Caudate nucleus (tissue), 63 donors: ENCODE measurements at places on chromosomes 1 and 21.

DNA sequence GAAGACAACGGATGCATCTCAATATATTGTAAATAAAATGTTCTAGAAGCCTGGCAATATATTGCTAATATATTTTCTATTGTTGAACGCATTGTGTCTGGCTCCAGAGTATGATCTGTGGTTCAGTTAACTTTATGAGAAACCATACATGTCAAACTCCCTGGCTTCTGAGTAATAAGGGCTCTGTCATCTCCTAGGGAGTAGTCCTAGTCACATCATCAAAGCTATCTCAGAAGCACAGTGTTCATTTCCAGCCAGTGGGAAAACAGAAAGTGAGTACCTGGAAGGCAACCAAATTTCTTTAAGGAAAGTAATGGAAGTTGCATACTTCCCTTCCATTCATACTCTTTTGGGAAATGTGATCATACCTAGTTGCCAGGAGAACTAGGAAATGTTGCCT lies 27.0 kb upstream of the ST6GALNAC5 start:
- no peak for DNase-seq

GRCh38 chr1:46798810-46799209 lies at the start of gene CYP4B1:
Gene CYP4B1, plus strand, starts transcription at chr1:46799046. Its CDS starts 36 bp downstream, at chr1:46799082.
- DNase-seq = no peak

GRCh38 chr1:233211595-233211994 lies 83.9 kb downstream of the PCNX2 start:
- no peak for DNase-seq

GRCh38 chr1:113325022-113325421 lies 65.3 kb upstream of the MAGI3 start:
- no peak for DNase-seq

- DNase-seq = no peak
These were observed 537.6 kb downstream of the MATN1 start for GRCh38 chr1:30185809-30186208.

GRCh38 chr1:115052454-115053083 lies 22.9 kb downstream of the TSHB start:
- DNase-seq = no peak

GRCh38 chr1:216207154-216207553 lies 216.1 kb downstream of the USH2A start:
- no peak for DNase-seq

DNA sequence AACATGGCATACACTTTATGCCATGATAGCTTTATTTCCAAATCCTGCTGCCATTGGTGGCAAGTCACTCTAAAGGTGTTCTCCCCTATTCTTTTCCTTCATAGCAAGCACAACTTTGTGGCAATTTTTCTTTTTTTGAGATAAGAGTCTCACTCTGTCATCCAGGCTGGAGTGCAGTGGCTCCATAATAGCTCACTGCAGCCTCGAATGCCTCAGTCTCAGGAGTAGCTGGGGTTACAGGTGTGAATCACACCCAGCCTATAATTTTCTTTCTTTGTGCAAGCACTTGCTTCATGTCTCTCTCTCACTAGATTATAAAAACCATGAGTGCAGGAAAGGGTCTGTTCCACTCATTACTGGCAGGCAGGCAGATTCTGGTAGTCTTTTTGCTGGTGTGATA lies 5.4 kb upstream of the KDM4A start:
- DNase-seq = no peak

DNA sequence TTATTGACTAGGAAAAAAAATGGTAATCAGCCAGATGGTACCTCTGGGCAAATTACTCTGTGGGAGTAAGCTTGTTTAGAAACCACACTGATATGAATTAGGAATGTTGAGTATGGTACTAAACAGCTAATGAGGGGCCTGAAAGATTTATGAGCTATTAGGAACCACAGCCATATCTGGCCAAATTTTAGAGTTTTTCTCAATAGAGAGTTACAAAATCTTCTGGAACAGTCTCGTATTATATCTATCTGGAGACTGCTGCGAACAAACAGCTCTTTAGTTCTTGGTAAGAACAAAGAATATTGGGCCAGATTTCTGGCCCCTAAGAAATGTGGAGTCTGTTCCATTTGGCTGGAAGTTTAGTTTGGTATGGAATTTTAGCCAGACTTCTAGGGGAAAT lies 4.9 kb upstream of the PODN start:
- no peak for DNase-seq

GRCh38 chr1:31683997-31684396 lies 19.8 kb downstream of the COL16A1 start:
- no peak for DNase-seq

DNA sequence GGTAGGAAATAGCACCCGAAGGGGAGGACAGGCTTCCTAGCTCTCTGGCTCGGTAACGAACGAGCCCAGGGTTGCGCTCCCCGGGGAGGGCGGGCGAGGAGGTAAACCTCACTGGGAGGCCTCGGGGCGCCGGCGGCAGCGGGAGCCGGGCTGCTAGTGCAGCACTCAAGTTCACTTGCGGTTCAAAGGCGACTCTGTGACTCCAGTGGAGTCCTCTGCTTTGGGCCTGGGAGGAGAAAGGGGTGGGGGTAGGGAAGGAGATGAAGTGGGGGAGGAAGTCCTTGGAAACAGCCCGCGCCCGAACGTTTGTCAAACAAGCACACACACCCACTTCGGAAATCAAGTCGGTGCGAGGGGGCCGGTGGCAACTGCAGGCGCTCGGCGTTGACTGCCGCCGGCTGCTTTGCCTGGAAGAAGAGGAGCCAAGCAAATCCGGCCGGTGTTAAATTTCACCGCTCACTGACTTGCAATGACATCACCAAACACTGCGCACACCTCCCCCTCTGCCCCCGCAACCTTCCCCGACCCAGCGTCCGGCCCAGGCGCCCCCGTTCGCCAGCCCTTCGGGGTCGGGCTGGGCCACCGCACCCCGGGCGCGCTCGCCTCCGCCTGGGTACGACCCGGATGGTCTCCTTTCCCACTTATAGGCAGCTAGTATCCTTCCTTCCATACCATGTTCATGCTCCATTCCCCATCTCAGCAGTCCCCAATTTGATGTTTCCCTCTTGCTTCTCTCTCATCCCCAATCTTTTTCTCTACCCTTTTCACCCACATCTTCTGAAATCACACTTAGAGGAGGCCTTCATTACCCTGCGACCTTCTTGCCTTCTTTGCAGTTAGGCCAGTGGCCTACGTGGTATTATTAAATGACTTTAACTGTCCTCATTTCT lies at the start of gene COL24A1:
Gene COL24A1 (minus strand): TSS at position 207 of the 890 bp plus-strand sequence. CDS start 376 bp downstream, outside the sequence.
- no peak for DNase-seq

DNA sequence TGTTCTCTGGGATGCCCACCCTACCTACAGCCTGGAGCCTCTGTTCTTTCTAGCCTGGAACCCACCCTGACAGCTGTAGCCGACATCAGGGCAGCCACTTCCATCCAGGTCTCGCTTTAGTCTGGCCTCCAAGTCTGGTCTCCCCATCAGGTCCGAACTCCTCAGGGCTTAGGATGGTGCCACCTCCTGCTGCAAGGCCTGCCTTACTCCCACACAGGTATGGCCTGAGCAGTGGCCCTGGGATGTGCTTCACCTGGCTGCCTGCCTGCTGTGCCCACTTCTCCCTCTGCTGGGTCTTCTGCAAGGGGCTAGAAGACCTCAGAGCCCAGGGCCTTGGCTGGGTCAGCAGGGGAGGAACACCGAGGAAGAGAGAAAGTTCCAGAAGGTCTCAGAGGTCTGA lies 35.7 kb upstream of the MAGOH start:
- DNase-seq = no peak

DNA sequence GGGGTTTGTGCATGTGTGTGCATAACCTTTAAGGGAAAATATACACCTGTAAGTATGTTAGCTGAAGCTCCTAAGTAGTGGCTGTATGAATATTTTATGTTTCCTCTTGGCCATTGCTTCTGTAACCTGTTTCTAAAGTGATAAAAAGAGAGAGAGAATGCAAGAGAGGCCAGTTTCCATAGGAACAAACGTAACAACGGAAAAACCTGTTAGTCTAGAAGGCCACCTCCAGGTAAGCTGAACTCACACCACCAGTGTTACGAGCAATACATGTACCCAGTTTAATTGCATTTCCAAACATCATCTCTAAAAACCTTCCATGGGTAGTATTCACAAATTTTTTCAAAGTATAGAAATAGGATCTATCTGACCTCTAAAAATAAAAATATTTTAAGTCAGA lies 63.1 kb downstream of the PLPPR4 start:
- no peak for DNase-seq

DNA sequence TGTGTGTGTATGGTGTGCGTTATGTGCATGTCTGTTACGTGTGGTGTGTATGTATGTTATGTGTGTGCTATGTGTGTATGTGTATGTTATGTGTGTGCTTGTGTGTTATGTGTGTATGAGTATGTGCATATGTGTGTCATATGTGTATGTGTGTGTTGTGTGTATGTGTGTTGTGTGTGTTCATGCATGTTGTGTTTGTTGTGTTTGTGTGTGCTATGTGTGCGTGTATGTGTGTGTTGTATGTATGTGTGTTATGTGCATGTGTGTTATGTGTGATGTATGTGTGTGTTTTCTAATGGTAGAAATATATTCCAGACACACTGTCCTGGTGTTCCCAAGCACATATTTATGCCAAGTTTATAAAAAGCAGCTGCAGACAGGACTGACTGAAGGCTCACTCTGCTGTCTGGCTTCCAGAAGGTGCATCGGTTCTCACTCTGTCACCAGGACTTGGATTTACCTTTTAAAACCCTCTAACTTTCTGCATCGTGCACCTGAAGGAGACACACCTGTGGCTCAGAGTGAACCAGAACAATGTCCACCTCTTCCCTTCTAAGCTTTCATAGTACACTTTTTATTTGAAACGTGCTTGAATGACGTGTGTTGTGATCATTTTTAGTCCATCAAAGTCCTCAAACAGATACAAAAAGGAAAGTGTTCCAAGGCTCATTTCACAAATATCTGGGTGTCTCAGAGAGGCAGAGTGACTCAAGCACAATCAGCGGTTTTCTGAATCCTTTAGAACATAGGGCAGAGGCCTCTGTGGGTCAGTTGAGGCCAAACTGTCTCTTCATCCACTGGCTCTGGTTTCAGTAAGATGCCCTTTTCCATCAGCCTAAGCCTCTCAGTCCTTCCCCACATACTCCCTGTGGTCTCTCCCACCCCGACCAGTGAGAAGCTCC lies 49.9 kb downstream of the TOMM20 start:
- DNase-seq = no peak
